CD4-positive, alpha-beta T cell treated with Interleukin-2 at 100 ng/mL for 4 hours (primary cell): ENCODE measurements at places on chromosomes 5 and 9.

GRCh38 chr5:56480705-56481427, 247.7 kb upstream of the ANKRD55 start:
- DNase-seq = no peak

GRCh38 chr9:22088717-22089061, 79.6 kb upstream of the CDKN2B start:
- no peak for DNase-seq

GRCh38 chr5:168592014-168592368, 12.8 kb upstream of the PANK3 start:
- DNase-seq = no peak

DNA sequence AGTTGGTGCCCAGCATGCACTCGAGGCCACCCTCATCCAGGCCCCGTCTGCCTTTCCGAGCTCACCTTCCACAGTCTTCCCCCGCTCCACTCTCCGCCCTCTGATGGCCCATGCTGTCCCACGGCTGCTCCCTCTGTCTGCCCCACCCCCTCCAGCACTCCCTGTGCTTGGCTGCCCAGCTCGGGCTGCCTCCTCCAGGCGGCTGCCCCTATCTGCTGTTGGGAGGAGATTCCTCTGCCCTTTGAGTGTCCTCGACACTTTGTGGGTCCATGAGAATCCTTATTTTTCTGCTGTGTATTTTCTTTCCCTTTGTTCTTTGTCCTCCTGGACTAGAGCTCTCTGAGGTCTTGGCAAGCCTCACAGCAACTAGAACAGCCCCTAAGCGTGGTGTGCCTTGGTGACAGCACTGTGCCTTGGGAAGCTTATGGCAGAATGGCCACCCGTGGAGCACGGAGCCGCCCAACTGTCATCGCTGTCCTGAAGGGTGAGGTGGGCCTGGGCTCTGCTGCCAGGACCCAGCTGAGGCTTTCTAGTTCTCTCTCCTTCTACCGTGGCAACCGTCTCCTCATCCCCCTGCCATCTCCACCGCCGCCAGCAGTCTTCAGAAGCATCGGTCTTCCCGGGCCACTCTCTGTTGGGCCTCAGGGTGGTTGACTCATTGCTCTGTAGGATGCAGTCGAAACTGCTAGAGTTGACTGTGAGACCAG, 5.2 kb downstream of the NTMT1 start:
- DNase-seq = no peak

- DNase-seq = no peak
Observed at GRCh38 chr5:120446901-120447300, 17.2 kb upstream of the PRR16 start.

GRCh38 chr9:16191691-16192402, 639.0 kb downstream of the CCDC171 start:
- no peak for DNase-seq

DNA sequence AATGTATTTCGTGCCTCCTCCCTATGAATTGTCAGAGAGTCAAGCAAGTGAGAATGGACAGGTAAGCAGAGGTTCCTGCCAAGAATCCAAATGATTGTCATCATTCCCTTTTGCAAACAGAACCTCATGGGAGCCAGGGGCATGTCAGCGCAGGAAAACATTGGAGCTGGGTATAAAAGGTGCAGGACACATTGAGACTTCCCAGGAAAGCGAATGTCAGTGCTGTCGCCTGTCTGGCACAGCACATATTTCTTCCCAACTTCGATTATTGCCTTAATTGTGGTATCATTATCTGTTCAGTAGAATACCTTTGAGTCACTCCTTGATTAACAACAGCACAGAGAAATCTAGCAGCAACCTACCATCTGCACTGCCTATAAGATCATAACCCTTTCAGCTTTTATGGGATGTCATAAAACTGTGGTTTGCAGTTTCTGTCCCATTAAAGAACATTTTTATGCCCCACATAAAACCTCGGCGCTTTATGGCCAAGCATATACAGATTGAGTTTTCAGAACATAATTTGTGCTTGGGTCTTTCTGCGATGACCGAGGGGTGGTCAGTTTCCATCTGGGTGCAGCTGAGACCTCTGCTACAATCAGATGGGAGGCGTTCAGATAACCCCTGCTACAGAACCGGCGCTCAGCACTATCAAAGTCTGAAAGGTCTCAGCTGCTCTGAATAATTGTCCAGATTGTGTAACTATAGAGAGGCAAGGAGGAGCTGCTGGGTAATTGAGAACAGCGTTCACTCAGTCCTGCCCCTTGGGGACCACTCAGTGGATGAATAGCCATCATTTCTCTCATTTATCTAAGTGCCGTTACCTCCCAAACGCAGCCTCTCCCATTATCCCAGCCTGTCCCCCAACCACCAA, 30.9 kb upstream of the WWC1 start:
- no peak for DNase-seq

GRCh38 chr5:108634010-108634616, 113.6 kb upstream of the FER start:
- no peak for DNase-seq

- DNase-seq = no peak
Observed at GRCh38 chr9:10612641-10613398, at the start of gene PTPRD. Gene PTPRD (minus strand): TSS chr9:10613002.

- no peak for DNase-seq
Observed at GRCh38 chr5:33801292-33801691, 90.5 kb downstream of the ADAMTS12 start.

- DNase-seq = peak; percentile 4
Observed at GRCh38 chr5:177600508-177601018, 631 bp downstream of the B4GALT7 start.

- no peak for DNase-seq
Observed at GRCh38 chr5:169204788-169205400, 96.0 kb downstream of the SLIT3 start.

DNA sequence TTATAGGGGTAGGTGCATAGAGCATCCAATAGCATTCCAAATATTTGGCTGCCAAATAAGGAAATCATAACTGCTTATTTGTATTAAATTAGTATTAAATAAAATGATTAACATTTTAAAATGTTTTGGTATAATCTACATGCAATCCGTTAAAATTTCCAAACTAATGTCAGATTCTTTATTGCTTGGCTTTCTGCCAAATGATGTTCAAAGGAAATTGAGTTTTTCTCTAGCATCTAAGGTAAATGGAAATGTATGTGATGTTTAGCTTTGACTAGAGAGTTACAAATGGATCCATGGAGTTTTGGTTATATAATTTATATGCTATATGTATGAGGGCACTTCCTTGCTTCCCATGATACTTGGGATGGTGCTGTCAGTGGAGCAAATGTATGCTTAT, 121.7 kb downstream of the ZCCHC7 start:
- DNase-seq = no peak

- DNase-seq = no peak
Observed at GRCh38 chr5:173243831-173244305, 8.9 kb upstream of the NKX2-5 start.

DNA sequence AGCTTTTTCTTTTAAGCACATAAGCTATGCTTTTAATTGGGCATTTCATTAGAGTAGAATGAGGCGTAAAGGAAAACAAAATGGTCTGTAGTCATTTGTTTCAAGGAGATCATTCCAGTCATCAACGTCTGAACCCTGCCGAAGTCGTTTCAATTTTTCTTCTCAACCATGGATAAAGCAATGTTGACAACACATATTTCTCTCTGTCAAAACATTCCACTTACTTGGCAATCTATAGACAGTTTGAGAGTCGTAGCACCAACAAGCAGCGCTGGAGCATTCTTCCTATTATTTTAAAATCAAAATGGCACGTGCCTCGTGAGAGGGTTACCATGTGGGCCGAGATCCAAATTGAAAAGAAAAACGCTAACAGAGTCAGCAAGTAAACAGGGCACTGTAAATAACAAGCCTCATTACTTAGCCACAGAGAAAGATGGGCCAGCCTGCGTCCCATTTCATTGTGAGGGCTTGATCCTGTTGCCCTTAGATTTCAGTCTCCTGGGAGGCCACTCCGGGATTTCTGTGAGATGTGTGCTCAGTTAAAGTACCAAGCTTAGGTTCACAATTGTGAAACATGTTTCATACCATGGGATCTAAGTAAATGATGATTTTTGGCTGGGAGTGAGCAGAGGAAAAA, 422.9 kb downstream of the DTWD2 start:
- DNase-seq = no peak

DNA sequence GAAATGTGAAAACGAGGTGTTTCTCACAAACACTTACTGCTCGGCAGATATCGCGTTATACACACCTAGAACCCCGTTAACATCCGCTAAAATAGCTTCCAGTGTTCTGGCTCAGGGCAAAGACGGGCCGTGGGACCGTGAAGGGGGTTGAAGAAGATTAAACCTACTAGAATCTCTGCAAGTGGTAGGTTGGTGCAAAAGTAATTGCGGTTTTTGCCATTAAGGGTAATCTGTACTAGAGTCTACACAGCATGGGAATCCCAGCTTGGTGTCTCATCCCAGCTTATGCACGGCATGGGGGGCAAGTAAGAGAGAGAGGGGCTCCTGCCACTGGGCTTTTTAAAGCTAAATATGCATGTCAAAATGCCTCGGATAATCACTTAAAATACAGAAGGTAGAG, 43.9 kb downstream of the HRH2 start:
- DNase-seq = no peak

- DNase-seq = no peak
Observed at GRCh38 chr9:69325409-69326212, 596 bp downstream of the ENTREP1 start.

GRCh38 chr5:175443514-175444059, 395 bp downstream of the DRD1 start:
- DNase-seq = no peak

- no peak for DNase-seq
Observed at GRCh38 chr9:1047591-1048230, 2.4 kb upstream of the DMRT2 start.

GRCh38 chr5:133367071-133367786, 245.1 kb downstream of the FSTL4 start:
- no peak for DNase-seq

- no peak for DNase-seq
Observed at GRCh38 chr9:133543772-133544467, 9.4 kb downstream of the ADAMTSL2 start.

DNA sequence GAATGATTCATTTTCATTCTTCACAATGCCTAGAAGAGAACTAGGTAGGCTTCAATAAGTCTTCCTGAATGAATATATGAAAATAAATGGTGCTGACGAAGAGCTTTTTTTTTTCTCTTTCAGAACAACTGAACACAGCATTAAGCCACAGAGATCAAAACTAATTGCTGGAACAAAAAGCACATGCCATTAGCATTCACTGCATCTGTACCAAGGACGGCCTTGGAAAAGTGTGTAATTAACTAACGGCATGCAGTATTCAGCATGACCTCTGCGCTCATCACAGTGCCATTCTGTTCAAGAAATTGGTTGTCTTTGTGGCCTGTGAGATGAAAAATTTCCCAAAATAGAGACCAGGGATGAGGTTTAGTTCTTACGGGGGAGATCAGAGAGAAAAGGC, 99.3 kb downstream of the NUDT12 start:
- no peak for DNase-seq

- no peak for DNase-seq
Observed at GRCh38 chr9:4986296-4986695, 1.2 kb downstream of the JAK2 start.

- DNase-seq = no peak
Observed at GRCh38 chr9:109585796-109586195, 87.7 kb upstream of the PTPN3 start.

GRCh38 chr5:36770125-36770524, 106.4 kb upstream of the NIPBL start:
- DNase-seq = no peak

DNA sequence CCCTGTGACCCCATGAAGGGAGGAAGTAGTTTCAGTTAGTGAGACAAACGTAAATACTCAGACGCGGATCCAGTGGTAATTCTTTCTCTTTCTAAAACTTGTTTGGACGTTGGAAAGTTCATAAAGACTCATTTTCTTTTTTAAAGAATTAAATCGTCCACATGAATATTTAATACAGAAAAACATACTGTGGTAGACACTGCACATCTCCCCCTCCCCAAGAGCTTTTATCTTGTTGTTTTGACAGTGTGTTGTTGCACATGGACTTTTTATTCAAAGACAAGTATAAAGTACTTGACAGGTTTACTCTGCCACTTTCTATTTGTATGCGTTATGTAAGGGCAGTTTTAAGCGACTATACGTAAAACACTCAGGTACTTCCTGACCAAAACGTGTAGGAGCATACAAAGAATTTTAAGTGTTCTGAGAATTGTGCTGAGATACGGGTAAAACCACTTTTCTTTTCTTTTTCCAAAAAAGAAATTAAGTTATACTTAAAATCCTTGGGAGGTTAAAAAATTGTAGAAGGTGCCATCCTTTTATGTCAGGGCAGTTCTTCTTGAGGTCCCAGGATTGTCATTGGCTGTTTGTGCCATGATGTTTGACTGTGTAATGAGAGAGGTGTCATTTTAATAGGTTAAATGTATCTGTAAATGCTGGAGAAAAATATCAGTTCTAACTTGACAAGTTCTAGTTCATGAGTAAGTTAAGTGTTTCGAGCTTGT, 1.3 kb downstream of the NIPBL start:
- DNase-seq = peak; percentile 47

GRCh38 chr9:105079457-105079856, 151.5 kb upstream of the ABCA1 start:
- DNase-seq = no peak

DNA sequence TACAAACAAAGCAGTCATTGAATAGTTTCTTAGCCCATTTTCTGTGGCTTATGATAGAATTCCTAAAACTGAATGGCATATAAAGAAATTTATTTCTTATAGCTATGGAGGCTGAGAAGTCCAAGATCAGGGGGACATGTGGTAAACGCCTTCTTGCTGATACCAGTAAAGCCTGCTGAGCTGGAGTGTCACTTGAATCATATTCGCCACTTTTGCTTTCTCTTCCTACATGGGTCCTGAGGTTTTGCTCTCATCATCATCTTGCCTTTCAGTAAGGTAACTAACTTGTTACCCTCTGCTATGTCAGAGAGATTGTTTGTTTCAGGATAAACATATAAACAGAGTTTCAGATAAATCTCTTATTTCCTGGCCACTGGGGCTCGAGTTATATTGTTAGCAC, 203.3 kb upstream of the DMRT1 start:
- no peak for DNase-seq

GRCh38 chr5:45162974-45163373, 354.2 kb downstream of the MRPS30 start:
- no peak for DNase-seq

DNA sequence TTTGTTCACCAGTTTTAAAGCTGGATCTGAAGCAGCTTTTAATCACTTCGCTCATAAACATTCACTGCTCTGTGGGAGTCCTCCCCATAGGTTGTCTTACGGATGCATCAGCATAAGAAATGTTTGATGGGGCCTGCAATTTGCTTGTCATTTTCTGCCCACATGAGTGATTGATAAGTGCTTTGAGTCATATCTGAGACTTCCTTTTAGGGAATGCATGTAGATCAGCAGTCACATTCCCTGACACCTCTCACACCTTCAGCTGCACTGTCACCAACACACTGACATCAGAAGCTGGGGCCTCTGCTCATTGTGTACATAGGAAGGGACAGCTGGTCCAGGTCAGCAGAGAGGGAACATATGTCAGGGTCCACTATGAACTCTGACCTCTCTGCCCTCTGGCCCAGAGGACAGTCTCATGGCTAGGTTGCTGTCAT, 84.1 kb upstream of the SPATA31D4 start:
- no peak for DNase-seq

- DNase-seq = no peak
Observed at GRCh38 chr5:93532370-93532769, 48.6 kb downstream of the NR2F1-AS1 start.
